Kidney epithelial cell (primary cell): ENCODE measurements at places on chromosomes 3 and 15.
A peak's percentile ranks its signal among the peaks of the same experiment; 100 is the strongest.

- no peak for DNase-seq
Measured at GRCh38 chr3:120129718-120130513, 35.7 kb upstream of the GSK3B start.

DNA sequence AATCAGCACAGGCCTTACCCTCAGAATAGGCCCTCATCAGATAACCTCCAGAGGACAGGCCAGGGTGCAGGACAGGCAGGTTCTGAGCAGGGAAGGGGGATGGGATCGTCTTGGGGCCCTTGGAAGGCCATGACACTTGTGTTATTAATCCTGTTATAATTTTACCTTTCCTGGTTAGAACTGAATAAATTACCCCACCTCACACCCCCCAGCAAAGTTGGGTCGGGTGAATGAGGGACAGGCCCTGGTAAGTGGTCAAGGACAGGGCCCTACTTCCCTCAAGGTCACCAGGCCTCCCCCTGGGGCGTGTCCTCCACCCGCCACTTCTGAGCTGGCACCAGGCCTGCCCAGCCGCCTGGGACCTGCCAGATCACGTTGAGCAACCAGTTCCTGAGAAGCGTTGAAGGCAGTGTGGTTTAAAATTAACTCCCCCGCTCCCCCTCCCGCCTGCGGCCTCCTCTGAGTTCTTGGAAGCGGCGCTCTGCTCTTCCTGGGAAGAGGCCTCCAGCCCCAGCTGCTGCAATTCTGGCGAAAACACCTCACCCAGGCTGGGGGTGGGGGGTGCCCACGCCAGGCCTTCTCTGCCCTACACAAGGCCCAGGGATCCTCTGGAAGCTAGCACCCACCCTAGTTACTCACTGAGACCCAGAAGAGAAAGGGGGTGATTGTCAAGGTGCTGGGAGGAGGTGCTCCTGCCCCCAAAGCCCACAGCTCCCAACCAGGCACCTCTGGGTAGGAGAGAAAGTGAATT, 10.6 kb downstream of the CISH start:
- DNase-seq, result peak; percentile 94

GRCh38 chr15:46677491-46677890, 1039.8 kb upstream of the SEMA6D start:
- peak; percentile 9 for DNase-seq

DNA sequence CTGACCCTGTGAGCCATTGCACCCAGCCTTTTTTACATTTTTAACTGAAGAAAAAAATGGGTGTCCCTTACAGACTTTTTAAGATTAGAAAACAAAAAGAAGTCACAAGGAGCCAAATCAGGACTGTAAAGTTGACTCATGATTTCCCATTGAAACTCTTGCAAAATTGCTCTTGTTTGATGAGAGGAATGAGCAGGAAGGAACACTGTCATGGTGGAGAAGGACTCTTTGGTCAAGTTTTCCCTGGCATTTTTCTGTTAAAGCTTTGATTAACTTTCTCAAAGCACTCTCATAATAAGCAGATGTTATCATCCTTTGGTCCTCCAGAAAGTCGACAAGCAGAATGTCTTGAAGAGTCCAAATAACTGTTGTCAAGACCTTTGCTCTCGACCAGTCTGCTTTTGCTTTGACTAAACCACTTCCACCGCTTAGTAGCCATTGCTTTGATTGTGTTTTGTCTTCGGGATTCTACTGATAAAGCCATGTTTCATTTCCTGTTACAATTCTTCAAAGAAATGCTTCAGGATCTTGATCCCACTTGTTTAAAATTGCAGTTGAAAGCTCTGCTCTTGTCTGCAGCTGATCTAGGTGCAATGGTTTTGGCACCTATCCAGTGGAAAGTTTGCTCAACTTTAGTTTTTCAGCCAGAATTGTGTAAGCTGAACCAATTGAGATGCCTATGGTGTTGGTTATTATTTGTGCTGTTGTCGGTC, 369.4 kb downstream of the MAGI1 start:
- no peak for DNase-seq

GRCh38 chr3:62571916-62572315, 198.6 kb upstream of the FEZF2 start:
- no peak for DNase-seq

- DNase-seq, result no peak
Measured at GRCh38 chr3:3800685-3801493, 1.7 kb downstream of the LRRN1 start.

DNA sequence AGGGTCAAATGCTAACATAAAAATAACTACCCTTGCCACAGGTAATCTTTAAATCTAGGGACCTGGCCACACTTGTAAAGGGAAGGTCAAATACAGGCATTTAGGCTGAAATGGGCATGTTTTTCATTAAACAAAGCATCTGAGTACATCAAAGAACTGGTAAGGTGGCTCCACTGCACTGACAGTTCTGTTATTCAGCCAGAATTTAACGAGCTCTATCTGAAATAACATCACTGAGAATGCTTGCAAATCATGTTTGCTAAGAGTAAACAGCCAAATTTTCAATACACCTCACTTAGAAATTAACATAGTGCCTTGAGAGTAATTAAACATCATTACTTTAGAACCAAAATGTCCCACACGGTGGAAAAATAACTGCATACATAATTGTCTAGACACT, 118.9 kb downstream of the MTHFS start:
- DNase-seq, result no peak

DNA sequence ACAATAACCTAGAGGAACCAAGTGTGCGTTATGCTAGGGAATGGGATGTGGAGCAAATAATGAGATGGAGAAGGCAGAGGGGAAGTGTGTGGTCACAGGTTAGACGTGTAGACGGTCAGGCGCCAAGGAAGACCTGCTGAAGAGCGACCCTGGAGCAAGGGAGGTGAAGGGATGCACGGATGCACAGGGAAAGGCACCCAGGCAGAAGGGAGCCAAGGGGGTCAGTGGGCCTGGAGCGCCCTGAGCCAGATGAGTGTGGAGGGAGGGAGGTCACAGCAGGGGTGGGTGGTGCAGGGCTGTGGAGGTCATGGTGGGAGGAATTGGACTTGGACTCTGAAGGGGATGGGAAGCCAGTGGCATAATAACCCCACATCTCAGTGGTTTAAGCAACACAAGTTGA, 70.2 kb downstream of the SLC6A1 start:
- DNase-seq, result no peak

DNA sequence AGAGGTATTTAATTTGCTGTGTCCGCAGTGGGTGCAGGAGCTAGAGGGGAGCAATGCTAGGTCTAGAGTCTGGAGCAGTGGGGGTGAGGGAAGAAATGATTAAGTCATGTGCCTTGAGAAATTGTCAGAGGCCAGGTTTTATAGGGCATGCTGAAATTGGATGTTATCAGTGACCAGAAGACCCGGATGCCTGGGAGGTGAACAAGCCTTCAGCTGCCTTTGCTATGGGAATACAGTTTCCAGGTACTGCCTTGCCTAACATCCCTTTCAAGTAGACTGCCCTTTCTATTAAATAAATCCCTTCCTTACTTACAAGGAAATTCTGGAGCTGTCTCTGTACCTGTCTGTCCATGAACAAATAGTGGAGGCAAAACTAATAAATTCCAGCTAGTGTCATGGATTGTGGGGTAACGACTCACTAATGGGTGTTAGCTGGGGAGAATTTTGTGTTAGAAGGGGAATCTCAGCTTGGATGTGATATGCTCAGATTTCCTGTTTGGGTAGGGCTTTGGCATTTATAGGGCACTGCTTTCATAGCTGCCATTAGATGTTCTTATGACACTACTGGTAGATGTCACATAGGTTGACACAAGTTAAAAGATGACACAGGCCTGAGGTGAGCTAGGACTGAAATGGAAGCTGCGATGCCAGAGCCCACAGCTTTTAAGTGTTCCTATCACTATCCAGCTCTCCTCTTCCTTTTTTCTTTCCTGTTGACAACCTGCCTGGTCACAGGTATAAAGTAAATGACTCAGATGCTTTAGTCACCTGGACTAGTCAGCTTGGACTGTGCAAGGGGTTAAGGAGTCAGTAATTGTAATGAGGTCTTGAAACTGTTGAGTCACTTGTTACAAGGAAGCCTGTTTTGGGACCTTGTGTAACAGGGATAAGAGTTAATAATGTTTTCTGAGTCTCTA, 21.3 kb downstream of the CHD2 start:
- DNase-seq, result peak; percentile 84

GRCh38 chr3:105398437-105398836, 31.7 kb downstream of the ALCAM start:
- DNase-seq, result no peak

DNA sequence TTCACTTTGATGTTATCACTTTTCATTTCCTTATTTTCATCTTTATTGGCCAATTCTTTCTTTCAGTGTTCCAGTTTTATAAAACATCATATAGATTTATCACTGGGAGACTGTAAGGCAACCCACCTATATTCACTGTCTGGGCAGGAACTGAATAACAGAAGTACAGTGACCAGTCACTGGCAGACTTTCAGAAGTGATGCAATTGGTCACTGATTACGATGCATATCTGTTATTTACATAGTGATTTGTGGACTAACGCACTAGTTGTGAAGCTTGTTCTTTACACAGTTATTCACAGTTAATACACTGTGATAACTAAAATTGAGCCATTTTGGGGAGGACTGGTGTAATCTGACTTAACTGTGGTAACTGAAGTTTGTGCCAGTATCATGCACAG, 190.2 kb upstream of the DPH6 start:
- no peak for DNase-seq

GRCh38 chr3:187777331-187777941, 32.2 kb upstream of the BCL6 start:
- no peak for DNase-seq
